Calu3 (cell line): ENCODE measurements at places on chromosomes 5 and 9. TPM values are rescaled to one million over a fixed set of nuclear protein-coding genes. Genes with fewer than 3 reads are reported as not detected.
A peak's percentile ranks its signal among the peaks of the same experiment; 100 is the strongest.

GRCh38 chr5:40688996-40689395 is 9.3 kb downstream of the PTGER4 start:
- no peak overlapping the region for H3K4me3 ChIP-seq
- peaks cover 28% of the 10 kb centered on the region for H3K4me1 ChIP-seq
- H3K27me3 ChIP-seq: no peaks in the 10 kb centered on the region
- no peak for DNase-seq

GRCh38 chr5:42022383-42022972 is 97.4 kb downstream of the FBXO4 start:
- no peak overlapping the region for H3K27ac ChIP-seq
- no peak overlapping the region for H3K4me3 ChIP-seq
- H3K36me3 ChIP-seq: no peaks in the 10 kb centered on the region
- DNase-seq: no peak
- H3K27me3 ChIP-seq: peaks cover 40% of the 10 kb centered on the region

- H3K4me1 ChIP-seq: peaks cover 9% of the 10 kb centered on the region
- no peak for DNase-seq
- H3K4me3 ChIP-seq: no peak overlapping the region
Observed at GRCh38 chr5:142253938-142254337, 70.9 kb downstream of the SPRY4 start.

C5orf58 gene
- not detected in 2 replicates for total RNA-seq

DNA sequence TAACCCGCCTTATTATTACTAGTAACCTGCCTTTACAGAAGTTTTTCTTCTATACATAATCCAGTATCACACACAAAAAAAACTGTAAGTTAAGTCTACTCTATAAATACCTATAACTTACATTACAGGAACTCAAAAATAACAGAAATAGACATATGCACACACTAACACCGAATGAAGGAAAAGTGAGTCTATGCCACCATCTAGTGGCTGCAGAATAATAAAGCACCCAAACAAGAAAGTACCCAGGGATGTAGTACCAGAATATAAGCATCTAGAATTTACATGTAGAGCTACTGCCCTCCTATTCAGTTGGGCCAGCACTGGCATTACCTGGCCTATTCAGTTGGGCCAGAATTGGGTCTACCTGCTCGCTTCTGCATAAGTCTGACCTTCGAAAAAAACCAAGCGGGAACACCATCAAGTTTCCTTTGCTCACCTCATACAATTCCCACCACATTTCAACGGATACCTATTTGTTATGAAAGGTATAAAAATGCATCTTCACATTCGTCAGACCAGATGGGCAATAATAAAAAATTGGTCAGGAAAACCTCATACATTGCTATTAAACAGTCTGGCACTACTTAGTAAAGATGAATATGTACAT is 4.0 kb upstream of the NIPSNAP3A start:
- DNase-seq: peak; percentile 24
- peaks cover 20% of the 10 kb centered on the region for H3K36me3 ChIP-seq
- H3K4me3 ChIP-seq: no peak overlapping the region
